Heart right ventricle (tissue), 16 donors: ENCODE measurements at places on chromosomes 13 and 19.

- H3K4me3 ChIP-seq = no peak overlapping the region
- H3K36me3 ChIP-seq = no peaks in the 10 kb centered on the region
- H3K4me1 ChIP-seq = no peaks in the 10 kb centered on the region
- no peaks in the 10 kb centered on the region for H3K27me3 ChIP-seq
- no peak for DNase-seq
Measured at GRCh38 chr13:63403733-63404132, 1988.1 kb upstream of the PCDH20 start.

DNA sequence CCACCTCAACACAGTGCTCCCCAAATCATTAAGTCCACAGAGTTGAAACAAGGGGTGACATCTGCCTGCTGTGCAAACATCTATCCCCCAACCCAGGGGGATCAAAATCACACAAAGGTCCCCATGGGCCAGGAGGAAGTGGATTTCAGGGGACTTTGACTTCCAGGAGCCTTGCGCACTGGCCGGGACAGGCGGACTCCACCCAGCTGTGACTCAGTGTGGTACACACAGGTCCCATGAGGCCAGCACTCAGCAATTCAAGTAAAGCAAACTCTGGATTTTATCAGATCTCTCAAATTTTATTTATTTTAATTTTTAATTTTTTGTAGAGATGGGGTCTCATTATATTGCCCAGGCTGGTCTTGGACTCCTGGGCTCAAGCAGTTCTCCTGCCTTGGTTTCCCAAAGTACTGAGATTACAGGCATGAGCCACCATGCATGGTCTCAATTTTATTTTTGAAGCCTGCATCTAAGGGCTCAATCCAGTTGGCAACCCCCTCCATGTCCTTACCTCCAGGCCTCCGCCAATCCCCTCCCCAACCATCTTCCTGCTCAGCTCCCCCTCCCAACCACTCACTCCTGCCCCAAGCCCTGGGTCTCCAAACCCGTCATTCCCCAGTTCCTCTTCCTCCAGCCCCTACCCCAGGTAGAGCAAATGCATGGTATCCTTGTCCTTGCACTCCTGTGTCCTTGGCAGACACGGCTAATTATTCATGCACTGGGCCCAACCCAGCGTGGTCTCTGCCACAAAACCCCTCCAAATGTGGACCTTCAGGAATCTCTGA, 18.2 kb downstream of the ARHGAP33 start:
- H3K27ac ChIP-seq = no peak overlapping the region
- no peak for DNase-seq
- no peaks in the 10 kb centered on the region for H3K4me1 ChIP-seq
- H3K4me3 ChIP-seq = no peak overlapping the region
- H3K36me3 ChIP-seq = no peaks in the 10 kb centered on the region

DNA sequence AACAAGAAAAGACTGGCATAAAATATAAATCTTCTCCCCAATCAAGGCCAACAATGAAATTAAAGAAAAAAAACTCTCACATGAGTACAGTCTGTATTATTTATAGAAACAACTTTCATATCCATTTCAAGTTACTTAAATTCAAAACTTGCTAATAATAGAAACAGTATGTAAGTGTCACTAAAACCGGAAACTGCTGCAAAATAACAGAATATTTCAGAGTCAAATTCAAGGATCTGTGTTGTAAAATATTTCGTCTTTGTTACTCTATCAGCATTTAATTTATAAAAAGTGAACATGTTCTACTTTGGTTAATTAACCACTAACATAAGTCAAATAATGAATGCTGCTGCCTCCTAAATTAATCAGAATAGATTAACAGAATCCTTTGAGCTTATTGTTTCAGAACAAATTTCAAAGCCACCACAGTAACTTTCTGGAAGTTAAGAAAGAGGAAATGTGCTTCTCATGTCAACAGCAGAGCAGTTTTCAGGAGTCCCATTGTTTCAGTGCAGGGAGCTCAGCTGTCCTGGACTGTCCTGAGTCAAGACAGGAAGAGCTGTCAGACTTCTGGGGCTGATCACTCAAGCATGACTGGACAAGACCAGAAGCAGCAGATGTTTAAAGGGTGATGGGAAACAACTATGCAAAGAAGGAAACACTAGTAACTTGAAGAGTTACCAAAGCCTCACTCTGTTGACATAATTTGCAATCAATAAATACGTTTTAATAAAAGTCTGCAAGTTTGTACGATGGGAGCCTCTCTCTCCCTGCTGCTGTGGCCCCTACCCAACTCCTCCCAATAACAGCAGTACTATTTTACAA, 76.9 kb downstream of the FOXO1 start:
- H3K27me3 ChIP-seq = no peaks in the 10 kb centered on the region
- peak overlapping the region; percentile 59 for H3K27ac ChIP-seq
- no peak for DNase-seq
- H3K36me3 ChIP-seq = no peaks in the 10 kb centered on the region
- peaks cover 59% of the 10 kb centered on the region for H3K4me1 ChIP-seq

- H3K4me3 ChIP-seq = no peak overlapping the region
- no peak for DNase-seq
Measured at GRCh38 chr13:40074338-40074737, 418.9 kb downstream of the COG6 start.

DNA sequence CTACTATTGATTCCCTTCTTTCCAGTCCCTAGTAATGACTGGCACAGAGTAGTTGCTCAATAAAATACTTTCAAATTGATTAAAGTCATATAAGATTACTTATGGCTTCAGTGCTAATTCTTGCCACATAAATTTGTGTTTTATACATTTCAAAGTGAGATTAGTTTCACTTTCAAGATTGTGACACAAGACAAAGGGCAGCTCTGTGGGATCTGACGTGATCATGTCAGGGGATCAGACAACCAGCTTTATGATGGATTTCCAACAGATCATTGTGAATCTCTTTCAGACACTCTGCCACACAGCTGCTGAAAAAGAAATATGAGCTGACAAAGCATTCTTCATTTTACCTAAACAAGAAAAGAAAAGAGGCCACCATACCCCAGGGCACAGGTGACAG, 73.4 kb upstream of the POMP start:
- H3K27ac ChIP-seq = no peak overlapping the region
- no peaks in the 10 kb centered on the region for H3K36me3 ChIP-seq
- H3K4me1 ChIP-seq = no peaks in the 10 kb centered on the region
- H3K4me3 ChIP-seq = no peak overlapping the region
- DNase-seq = no peak

GRCh38 chr13:42354241-42355091, 82.5 kb downstream of the AKAP11 start:
- no peaks in the 10 kb centered on the region for H3K36me3 ChIP-seq
- DNase-seq = no peak

- no peak for DNase-seq
- peaks cover 4% of the 10 kb centered on the region for H3K4me1 ChIP-seq
- no peak overlapping the region for H3K27ac ChIP-seq
- no peak overlapping the region for H3K4me3 ChIP-seq
Measured at GRCh38 chr19:46081928-46082727, 41.3 kb upstream of the IGFL4 start.

DNA sequence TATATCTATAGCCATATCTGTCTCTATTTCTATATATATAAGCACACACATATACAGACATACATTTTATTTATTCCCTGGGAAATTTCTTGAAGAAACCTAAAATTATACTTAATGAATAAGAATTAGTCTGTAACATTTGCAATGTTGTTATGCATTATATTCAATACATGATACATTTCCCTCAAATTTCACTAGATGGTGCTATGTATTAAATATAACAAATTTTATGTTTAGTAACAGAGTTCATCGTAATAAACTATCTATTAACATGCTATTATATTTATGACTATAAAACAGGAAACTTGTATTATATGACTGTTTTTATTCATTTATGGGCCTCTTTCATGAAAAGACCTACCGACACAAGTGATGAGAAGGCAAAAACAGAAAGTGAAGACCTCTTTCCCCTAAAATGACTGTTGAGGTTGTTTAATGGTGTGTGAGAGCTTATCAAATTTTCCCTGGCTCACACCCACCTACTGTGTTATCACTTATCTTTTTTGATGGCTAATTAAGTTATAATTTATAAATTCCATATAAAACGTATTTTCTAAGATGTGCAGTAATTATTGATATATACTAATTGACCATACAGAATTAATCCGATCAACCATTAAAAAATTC, 881.9 kb downstream of the SLITRK6 start:
- H3K27me3 ChIP-seq = no peaks in the 10 kb centered on the region
- no peak for DNase-seq
- H3K36me3 ChIP-seq = no peaks in the 10 kb centered on the region
- H3K4me3 ChIP-seq = no peak overlapping the region

DNA sequence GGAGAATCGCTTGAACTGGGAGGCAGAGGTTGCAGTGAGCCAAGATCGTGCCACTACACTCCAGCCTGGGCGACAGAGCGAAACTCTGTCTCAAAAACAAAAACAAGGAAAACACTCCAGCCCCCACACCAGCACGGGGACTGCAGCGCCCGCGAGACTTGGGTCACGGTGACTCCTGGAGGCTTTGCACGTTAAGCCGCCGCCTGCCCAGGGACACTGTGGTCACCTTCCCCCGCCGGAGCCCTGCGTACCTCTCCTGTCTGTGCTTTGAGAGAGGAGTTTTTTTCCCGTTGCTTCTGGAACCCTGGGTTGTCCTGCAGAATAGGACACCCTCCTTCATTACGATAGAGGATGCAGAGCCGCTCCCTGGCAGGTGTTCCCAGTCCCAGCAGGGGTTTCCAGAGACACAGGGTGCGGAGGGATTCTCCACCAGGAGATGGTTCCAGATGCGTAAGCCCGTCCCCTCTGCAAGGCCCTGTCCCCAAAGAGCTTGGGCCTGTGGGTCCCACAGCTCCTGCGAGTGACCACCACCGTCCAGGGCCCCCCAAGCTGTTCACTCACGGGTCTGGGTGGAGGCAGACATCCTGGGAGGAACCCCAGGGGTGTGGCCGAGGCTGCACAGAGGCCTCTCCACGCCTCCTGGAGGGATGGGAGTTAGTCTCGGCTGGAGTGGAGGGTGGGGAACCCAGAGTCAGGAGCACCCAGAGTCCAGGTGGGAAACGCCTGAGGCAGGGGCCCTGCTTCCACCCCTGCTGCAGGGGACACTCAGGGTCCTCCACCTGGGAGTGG, 42.8 kb upstream of the NDUFS7 start:
- no peak overlapping the region for H3K4me3 ChIP-seq
- H3K4me1 ChIP-seq = no peaks in the 10 kb centered on the region
- H3K27ac ChIP-seq = no peak overlapping the region
- DNase-seq = no peak
- no peaks in the 10 kb centered on the region for H3K27me3 ChIP-seq
- H3K36me3 ChIP-seq = no peaks in the 10 kb centered on the region

- H3K36me3 ChIP-seq = no peaks in the 10 kb centered on the region
- no peak overlapping the region for H3K4me3 ChIP-seq
- no peaks in the 10 kb centered on the region for H3K4me1 ChIP-seq
- peaks cover 18% of the 10 kb centered on the region for H3K27me3 ChIP-seq
Measured at GRCh38 chr19:40163541-40164129, 27.6 kb upstream of the MAP3K10 start.

GRCh38 chr13:52751196-52751595, 11.6 kb upstream of the CNMD start:
- DNase-seq = no peak
- H3K4me1 ChIP-seq = no peaks in the 10 kb centered on the region
- peaks cover 9% of the 10 kb centered on the region for H3K27me3 ChIP-seq
- H3K27ac ChIP-seq = no peak overlapping the region
- no peak overlapping the region for H3K4me3 ChIP-seq
- no peaks in the 10 kb centered on the region for H3K36me3 ChIP-seq

DNA sequence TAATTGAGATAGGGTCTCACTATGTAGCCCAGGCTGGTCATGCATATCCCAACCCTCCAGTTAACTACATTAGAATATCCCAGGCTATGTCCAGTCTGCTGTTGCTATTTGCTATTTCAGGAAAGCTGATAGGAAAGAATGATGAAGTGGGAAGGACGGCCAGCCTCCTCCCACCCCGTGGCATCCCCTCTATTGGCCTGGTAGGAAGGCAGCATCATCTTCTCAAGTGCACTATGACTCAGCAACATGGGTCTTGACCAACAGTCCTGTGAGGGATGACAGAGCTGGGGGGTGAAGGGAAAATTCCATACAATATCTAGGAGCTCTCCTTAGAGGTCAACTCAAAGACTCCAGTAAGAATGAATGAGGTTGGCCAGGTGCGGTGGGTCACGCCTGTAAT, 48.0 kb upstream of the ABCC4 start:
- H3K4me3 ChIP-seq = no peak overlapping the region
- no peak for DNase-seq
- no peak overlapping the region for H3K27ac ChIP-seq
- H3K36me3 ChIP-seq = no peaks in the 10 kb centered on the region

- no peak overlapping the region for H3K4me3 ChIP-seq
- no peaks in the 10 kb centered on the region for H3K27me3 ChIP-seq
- H3K36me3 ChIP-seq = no peaks in the 10 kb centered on the region
- H3K4me1 ChIP-seq = peaks cover 11% of the 10 kb centered on the region
Measured at GRCh38 chr13:44026194-44026593, 146.5 kb downstream of the LACC1 start.

GRCh38 chr19:51830274-51830673, 35.3 kb downstream of the FPR3 start:
- H3K27ac ChIP-seq = no peak overlapping the region
- H3K36me3 ChIP-seq = no peaks in the 10 kb centered on the region
- H3K4me1 ChIP-seq = no peaks in the 10 kb centered on the region
- no peak overlapping the region for H3K4me3 ChIP-seq

- H3K4me1 ChIP-seq = peaks cover 54% of the 10 kb centered on the region
- no peak for DNase-seq
- H3K27me3 ChIP-seq = no peaks in the 10 kb centered on the region
Measured at GRCh38 chr19:18274219-18274780, at the start of gene IQCN. TSS of gene IQCN (minus strand) at chr19:18274452. CDS start at chr19:18269478, 4,974 bp downstream.

DNA sequence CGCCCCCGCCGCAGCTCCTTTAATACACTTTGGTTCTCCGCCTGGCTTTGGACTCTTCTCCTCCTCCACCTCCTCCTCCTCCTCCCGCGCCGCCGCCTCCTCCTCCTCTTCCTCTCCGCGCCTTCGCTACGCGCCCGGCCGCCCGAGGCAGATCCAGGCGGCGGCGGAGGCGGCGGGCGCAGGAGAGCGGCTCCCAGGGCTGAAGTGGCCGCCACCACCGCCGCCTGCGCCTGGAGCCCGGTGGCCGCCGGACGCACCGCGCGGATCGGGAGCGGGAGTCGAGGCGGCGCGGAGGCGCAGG, at the start of gene ZIC2:
ZIC2 (plus strand) TSS at position 50 of the 301 bp plus-strand sequence. CDS start 281 bp downstream, outside the sequence.
- H3K27ac ChIP-seq = no peak within 1 kb of the TSS
- H3K4me1 ChIP-seq = peaks cover 18% of the 10 kb centered on the region
- no peaks in the 10 kb centered on the region for H3K36me3 ChIP-seq
- DNase-seq = no peak

DNA sequence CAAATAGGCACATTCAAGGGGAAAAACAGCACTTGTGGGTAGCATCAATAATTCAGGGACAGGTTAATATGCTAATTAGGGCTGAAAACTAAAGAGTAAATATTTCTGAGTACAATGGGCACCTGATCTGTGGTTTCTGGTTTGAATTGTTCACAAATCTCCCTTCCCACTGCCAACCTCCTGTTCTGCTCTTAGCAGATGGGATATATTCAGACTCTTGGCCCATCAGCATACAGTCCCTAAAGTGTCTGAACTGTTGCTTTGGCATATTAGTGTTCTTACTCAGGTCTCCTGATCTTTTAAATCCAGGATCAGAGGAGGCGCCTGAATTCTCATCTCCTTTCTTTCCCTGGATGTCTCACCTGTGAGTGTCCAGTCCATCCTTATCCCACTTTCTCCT, 8.2 kb upstream of the LRCH1 start:
- no peaks in the 10 kb centered on the region for H3K4me1 ChIP-seq
- no peak overlapping the region for H3K4me3 ChIP-seq
- no peak for DNase-seq
- no peak overlapping the region for H3K27ac ChIP-seq
- H3K36me3 ChIP-seq = no peaks in the 10 kb centered on the region
